ENCODE measurements at places on chromosomes 12 and 14. TPM values are rescaled to one million over a fixed set of nuclear protein-coding genes. Genes with fewer than 3 reads are reported as not detected.

ALX1 gene
- not detected for polyA plus RNA-seq

TCL1B gene
- polyA plus RNA-seq = not detected

DNA sequence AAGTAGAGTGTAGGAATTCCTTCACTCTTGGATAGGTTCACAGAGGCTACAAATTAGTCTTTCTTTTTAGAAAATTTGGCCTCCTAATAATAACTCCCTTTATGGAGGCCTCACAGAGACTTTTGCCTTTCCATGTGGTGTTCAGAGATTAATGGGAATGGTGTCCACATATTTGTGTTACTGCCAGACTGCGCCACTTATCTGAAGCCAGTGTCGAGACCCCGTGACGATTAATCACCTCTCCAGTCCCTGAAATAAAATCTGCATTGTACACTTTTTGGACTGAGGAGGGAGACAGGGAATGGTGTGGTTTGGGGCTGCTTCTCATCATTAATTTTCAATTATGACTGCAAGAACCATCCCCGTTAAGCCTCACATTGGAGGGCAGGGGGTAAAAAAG is 980.5 kb downstream of the FLRT2 start:
- peak; percentile 13 for DNase-seq

DNA sequence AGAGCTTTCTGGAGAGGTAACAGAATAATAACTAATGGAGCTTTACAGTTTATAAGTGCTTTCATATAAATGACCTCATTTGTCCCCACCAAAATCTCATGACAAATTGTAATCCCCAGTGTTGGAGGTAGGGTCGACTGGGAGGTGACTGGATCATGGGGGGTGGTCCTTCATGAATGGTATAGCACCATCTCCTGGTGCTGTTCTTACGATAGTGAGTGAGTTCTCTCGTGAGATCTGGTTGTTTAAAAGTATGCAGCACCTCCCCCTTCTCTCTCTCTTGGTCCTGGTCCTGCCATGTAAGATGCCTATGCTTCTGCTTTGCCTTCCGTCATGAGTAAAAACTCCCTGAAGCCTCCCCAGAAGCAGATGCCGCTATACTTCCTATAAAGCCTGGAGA is 423.3 kb upstream of the GARIN6 start:
- DNase-seq = no peak

DDN gene
- polyA plus RNA-seq = 0.54 TPM

DAO gene
- polyA plus RNA-seq = not detected

DNA sequence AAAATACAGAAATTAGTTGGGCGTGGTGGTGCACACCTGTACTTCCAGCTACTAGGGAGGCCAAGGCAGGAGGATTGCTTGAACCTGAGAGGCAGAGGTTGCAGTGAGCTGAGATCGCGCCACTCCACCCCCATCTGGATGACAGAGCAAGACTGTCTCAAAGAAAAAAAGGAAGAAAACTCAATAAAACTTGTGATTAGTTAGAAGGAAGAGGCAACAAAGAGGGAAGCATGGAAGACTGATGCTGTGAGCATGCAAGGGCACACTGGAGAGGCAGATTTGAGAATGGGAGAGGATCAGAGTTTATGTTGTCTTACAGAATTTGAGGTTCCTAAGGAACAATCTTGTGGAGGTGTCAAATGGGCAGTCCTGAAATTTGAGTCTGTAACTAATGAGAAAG is 2.8 kb upstream of the ZC2HC1C start:
- no peak for DNase-seq

TGM1 gene
- 2.3 TPM for polyA plus RNA-seq

- DNase-seq = no peak
These were observed 8.2 kb upstream of the MMP19 start for GRCh38 chr12:55850893-55851292.
